SHP77 treated with DMSO at 0.1 percent for 48 hours (cell line): ENCODE measurements at places on chromosomes 4 and X.

DNA sequence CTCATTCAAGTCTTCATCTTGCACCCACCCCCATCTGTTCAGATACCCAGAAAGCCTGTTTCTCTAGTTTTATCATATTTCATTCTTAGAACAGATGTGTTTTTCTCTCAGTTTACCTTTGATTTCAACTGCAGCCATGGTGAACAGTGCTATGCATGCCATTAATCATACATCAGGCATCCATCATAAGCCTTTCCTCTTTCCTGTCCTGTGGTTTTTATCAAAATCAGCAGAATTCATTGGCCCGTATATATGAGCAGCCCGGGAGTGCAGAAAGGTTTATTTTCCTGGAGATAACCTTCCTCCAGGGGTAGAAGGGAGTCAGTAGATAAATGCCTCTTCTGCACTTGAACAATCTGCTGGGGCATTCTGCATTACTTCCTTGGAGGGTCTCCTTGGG lies 65.7 kb downstream of the IL21 start:
- DNase-seq, result no peak

- no peak for DNase-seq
Observed at GRCh38 chr4:3233391-3234071, 15.4 kb upstream of the MSANTD1 start.

- no peak for DNase-seq
Observed at GRCh38 chrX:30308263-30309138, 689 bp downstream of the NR0B1 start.

DNA sequence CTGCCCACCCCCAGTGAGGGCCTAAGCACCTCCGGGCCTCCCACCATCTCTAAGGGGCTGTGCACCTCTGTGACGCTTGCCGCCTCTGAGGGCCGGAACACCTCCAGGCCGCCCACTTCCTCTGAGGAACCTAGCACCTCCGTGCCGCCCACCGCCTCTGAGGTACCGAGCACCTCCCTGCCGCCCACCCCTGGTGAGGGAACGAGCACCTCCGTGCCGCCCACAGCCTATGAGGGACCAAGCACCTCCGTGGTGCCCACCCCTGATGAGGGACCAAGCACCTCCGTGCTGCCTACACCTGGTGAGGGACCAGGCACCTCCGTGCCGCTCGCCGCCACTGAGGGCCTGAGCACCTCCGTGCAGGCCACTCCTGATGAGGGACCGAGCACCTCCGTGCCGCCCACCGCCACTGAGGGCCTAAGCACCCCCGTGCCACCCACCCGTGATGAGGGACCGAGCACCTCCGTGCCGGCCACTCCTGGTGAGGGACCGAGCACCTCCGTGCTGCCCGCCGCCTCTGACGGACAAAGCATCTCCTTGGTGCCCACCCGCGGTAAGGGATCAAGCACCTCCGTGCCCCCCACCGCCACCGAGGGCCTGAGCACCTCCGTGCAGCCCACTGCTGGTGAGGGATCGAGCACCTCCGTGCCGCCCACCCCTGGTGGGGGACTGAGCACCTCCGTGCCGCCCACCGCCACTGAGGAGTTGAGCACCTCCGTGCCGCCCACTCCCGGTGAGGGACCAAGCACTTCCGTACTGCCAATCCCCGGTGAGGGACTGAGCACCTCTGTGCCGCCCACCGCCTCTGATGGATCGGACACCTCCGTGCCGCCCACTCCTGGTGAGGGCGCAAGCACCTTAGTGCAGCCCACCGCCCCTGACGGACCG lies 977 bp downstream of the MAGEE1 start:
- no peak for DNase-seq

DNA sequence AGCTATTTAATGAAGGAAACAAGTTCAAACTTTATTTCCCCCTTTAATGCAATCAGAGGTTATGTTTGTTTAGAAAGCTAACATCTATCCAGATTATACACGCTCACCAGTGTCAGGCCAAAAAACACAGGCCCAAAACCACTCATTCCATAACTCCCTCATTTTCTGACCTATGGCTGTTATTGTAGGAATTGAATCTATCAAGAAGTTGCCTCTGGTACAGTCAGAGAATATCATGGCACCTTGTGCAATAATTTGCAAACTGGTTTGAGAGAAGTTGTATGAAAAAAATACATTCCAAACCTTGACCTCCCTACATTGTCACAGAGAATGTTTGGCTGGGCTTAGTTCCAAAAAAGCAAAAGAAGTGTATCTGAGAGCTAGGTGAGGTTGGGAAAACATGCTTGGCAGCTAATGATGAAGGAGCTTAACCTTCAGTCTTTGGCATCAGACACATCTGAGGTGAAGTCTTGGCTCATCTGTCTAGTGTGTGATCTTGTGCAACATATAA lies 591.0 kb downstream of the ANKRD50 start:
- no peak for DNase-seq

GRCh38 chr4:41512596-41512995 lies 25.4 kb upstream of the LIMCH1 start:
- no peak for DNase-seq

GRCh38 chrX:70478526-70479245 lies 34.1 kb downstream of the DLG3 start:
- no peak for DNase-seq

- no peak for DNase-seq
Observed at GRCh38 chr4:173524218-173525117, 5.6 kb downstream of the HAND2 start.

DNA sequence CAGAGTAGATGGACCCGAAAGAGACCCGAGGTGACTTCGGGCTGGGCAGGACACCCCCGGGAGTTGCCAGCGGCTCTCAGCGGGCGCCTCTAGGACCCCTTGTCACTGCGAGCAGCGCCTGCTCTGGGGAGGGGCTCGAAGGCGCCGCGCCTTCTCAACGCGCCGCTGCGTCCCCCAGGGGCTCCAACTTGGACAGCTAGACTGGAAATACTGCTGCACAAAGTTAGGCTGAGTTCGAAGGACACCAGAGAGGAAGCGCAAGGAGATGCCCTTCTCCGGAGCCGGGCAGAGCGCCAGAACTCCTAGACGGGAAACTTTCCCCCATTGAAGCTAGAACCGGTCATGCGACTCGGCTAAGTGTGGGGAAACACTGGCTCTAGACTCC lies 493 bp upstream of the KCNIP4 start:
- DNase-seq, result no peak

- DNase-seq, result no peak
Observed at GRCh38 chrX:107766470-107767150, 9.0 kb downstream of the TSC22D3 start.

DNA sequence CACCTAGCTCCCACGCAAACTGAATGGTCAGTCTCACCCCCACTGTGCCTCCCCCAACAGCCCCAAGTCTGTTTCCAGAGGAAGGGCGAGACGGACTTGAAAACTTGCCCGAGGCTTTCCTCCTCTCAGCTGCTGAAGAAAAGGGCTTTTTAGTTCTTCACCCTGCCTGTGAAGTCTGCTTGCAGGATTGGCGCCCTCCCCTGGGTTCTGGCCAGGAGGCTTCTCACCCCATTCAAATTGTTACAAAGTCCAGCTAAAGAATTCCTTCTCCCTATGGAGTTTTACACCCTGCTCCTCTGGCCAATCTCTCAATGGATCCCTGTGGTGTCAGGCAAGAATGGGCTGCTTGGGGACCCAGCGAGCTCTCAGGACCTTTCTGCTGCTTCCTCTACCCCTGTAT lies 241.0 kb downstream of the AFF2 start:
- no peak for DNase-seq

- DNase-seq, result no peak
Observed at GRCh38 chr4:15239866-15240265, 188.0 kb upstream of the C1QTNF7 start.

GRCh38 chr4:128630871-128631270 lies 178.6 kb upstream of the JADE1 start:
- DNase-seq, result no peak

DNA sequence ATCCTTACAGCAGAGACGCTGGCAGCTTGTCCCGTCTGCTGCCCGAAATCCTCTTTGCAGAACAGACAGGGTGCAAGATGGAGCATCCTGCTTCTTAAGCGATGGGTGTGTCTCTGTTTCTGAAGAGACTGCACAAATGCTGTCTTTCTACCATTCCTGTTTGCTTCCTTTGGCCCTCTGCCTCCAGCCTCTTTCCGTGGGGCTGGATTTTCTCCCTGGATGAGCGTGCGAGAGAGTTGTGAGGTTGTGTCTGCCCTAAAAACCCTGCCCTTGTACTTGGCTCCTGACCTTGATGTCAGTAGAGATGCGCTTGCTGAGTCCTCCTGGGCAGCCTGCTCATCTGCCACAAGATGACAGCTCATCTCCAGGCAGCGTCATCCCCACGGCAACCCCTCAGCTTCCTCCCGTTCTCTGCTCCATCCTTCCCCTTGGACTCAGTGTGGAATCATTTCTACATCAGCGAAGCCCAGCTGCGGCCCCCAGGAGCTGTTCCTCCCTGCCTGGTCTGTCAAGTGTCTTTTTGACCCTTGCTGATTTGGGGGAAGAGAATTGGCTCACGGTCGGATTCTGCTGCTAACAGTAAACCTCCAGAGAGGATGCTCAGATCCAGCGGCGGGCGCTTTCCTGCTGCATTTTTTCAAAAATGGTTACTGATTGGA lies 246.2 kb downstream of the ASMT start:
- DNase-seq, result no peak

- no peak for DNase-seq
Observed at GRCh38 chr4:32775049-32775448, 2054.9 kb downstream of the PCDH7 start.

- no peak for DNase-seq
Observed at GRCh38 chr4:133355633-133356032, 206.5 kb downstream of the PCDH10 start.
